Stimulated activated CD8-positive, alpha-beta memory T cell treated with anti-CD3 and anti-CD28 coated beads, Interleukin-7, amount 100 ng/mL, for 4 hours (primary cell): ENCODE measurements at places on chromosomes 7 and 10.

GRCh38 chr7:36265680-36266079, 112.6 kb downstream of the EEPD1 start:
- no peak for DNase-seq

- no peak for DNase-seq
Observed at GRCh38 chr10:18010050-18010449, 58.3 kb downstream of the SLC39A12 start.

GRCh38 chr10:1360558-1361164, 304.5 kb downstream of the WDR37 start:
- no peak for DNase-seq

- DNase-seq: no peak
Observed at GRCh38 chr7:30920584-30921539, 9.2 kb downstream of the AQP1 start.

- no peak for DNase-seq
Observed at GRCh38 chr7:93894426-93894825, 3.9 kb upstream of the TFPI2 start.

DNA sequence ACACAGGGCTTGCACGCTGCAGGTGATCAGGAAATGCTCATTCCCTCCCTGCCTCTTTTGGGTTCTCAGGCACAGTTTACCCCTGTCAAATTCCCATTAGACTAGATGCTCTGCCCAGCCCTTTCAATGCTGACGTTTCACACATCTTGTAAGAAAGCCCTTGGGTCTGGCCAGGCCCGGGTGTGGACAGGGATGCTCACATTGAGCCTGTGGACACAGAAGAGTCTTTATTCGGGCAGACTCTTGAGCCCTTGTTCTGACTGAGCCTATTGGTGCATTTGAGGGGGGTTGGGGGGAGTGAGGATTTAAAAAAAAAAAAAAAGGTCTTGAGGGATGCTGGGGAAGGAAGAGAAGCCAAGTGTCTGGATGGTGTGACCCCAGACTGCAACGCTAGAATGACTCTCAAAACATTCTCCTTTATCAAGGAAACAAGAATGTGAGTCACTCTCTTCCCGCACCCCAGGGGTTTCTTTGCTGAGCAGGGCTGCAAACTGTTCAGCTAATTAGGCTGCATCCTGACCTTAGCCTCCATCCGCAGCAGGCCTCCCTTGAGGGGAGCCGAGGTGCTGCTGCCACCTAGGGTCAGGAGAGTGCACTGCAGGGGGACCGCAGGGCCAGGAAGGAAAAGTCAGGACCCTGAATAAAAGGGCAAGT, 53.6 kb upstream of the TMEM72 start:
- DNase-seq: no peak

GRCh38 chr10:110165239-110165638, 42.2 kb upstream of the MXI1 start:
- no peak for DNase-seq

DNA sequence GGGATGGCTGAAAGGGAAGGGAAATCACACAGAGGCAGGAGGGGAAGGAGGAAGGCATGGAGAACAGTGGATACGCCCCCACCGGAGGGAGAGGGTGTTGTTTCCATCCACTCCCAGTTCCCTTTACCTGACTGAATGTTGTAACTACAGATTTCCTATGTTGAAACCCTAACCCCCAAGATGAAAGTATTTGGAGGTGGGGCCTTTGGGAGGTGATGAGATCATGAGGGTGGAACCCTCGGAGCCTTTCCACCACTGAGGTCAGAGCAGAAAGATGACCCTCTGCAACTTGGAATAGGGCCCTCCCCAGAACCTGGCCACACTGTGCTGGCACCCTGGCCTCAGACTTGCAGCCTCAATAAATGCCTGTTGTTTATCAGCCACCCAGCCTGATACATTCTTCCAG, 48.6 kb upstream of the CNPY1 start:
- no peak for DNase-seq

- DNase-seq: no peak
Observed at GRCh38 chr7:158175779-158176178, 411.8 kb downstream of the PTPRN2 start.

DNA sequence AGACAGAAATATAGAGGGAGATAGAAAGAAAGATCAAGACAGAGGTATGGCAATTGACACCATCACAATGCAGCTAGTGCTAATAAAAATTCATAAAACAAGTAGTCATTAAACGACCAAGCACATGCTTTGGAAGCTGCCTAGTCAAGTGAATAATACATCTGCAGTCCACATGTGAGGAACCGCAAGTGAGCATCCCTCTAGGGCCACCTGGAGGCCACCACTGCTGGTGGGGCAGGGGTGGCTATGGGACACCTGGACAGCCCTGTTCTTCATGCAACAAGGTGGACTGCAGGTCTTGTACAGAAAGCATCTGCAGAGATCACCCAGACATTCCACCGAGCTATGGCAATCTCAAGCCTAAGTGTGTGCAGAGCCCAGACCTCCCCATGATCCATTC, 451.1 kb upstream of the PFKP start:
- DNase-seq: no peak

DNA sequence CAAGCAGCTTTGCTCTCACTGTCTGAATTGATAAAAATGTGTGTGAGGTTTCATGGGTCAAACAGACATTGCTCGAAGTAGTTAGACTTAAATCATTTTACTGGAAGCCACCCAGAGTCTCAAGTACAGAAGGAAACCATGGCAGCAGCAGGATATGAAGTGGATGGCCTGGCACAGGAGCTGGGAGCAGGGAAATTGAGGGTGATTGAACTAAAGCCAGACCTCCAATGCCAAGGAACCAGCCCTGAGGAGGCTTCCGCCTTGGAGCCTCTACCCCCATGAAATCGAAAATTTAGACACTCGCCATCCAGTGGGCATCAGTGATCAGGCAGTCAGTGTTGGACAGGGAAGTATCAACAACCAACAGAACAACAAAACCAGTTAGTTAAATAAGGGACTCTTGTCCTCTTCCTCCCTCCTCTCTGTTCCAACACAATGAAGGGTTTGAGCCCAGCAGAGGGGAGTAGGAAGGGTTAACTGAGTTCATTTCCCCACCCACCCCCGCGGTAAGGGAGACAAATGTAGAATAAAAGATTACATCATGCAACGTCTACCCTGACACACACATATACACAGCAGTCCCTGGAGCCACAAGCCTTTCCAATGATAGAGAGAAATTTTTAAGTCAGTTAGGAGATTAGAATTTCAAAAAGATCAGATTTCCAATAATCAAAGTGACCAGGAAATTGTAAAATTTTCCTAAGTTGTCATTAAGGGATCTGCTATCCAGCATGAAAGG, 156.3 kb downstream of the SLC16A9 start:
- DNase-seq: no peak

GRCh38 chr7:109893231-109893630, 1197.7 kb upstream of the LRRN3 start:
- DNase-seq: no peak

DNA sequence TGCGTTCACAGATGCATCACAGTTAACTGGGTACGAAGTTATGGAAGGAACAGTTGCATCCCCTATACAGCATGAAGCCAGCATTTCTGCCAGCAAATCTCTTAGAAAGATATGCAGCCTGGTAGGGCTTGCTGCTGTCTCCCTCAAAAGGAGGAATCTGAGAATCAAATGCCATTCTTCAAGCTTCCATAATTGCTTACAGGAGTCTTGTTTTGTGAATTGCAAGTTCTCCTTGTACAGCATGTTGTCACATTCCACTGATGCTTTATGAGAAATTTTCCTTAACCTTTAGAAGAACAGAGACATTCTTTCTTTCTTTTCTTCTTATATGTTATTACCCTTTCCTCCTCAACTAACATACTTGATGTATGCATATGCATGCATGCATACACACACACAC, 134.6 kb downstream of the CHRM2 start:
- no peak for DNase-seq

GRCh38 chr10:52078397-52078937, 235.6 kb upstream of the DKK1 start:
- no peak for DNase-seq

DNA sequence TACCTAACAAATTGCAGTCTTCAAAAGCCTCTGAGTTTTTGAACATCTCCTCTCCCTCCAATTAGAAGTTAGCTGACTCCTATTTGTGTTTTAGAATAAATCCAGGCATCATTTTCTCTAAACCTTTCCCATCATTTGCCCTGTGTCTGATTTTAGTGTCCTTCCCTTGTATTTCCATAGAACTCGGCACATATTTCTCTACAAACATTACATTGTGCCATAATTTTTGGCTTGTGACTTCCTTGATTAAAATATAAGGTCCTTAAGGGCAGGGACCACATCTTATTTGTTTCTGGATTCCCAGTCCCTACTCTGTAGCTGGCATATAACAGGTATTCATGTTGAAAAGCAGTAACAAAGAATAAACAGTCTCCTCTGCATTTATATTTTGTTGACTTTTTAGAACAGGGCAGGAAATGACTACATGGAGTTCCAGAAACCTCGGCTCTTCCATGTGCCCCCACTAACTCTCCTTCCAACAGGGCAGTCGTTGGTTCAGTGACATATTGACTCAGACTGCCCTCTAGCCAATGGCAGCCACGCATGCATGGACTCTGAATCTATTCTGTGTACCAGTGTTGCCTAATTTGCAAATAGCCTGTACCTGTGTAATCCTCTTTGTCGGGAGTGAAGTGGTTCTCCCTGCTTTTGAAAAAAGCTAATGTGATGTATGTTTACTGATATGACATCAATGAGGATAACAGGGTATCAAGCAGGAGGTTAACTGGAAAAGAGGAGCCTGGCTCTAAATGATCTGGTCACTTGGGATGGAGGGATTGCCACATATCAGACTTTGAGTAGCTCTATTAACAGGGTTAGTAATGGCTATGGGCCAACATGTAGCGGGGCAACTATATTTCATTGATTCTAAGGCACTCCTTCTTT, 19.8 kb upstream of the CPN1 start:
- no peak for DNase-seq

DNA sequence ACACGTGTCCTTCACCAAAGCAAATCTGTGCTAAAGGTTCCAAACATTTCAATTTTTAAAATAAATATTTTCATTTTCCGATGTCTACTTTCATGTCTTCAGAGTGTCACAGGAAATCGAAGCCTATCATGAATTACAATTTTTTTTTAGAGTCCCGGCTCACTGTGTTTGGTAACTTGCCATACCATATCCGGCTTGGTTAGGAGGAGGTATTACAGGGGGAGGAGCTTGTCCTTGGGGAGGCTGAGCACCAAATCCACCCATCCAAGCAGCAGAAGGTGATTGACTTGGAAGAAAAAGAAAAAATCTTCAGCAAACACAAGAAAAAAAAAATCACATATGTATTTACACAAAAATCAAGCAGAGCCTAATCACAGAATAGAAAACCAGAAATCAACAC, 21.3 kb downstream of the TIAL1 start:
- DNase-seq: no peak

DNA sequence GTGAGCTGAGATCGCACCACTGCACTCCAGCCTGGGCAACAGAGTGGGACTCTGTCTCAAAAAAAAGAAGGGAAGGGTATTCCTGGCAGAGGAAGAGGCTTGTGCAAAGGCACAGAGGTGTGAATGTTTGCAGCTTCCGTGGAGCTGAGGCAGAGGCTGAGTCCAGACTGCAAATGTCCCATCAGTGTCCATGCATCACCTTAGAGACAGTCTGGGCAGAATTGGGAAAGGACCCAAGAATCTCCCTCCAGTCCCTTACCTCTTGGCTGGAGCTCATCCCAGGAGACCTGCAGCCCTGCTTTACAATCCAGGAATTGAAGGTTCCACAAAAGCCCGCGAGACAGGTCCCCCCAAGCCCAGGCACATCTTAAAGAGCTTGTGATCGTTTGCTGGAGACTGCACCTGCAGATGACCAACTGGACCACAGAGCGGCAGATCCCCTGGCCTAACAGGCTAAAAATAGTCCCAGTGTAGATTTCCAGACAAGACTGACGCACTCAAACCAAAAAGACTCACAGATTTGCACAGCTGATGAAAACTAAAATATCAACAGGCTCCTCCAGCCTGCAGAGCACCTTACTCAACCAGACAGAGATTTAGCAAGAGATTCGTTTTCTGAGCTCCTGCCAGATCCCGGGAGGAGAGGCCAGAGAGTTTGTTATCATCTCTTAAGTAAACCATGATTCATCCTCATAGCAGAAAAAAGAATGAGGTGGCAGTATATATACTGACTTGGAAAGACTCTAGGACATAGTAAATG, 22.9 kb upstream of the NANOS1 start:
- no peak for DNase-seq

DNA sequence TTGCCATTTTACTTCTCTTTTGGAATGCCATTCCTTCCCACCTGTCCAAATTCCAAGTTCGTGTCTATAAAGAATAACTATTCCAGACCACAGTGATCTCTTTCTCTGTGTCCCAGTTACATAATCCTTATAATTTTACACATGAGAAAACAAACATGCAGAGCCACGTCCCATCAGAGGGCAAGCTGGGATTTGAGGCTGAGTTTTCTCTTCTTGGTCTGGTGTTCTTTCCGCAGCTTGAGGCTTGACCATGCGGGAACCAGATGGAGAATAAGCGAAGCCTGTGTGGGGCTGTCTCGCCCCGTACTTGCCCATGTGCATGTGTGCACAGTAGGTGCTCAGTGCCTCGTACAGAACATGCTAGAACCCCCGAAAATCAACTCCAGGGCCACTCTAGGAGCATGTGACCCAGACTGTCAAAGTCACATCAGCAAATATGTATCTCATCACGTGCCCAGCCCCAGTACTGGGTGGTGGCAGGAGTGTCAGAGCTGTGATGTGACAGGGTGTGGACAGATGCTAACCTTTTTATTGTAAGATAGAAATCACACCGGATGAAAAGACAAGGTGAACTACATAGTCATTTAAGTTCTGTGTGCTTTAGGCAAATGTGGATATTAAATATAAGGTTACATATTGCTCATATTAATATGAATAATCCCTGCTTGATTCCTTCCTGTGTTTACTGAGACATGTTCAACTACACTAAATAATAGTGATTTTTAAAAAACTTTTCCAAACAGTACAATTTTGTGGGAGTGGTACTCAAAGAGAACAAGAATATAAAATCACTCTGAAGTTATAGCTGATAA, 3.2 kb downstream of the INSIG1 start:
- DNase-seq: no peak
